ENCODE measurements at places on chromosomes 2 and 18.

- DNase-seq = peak; percentile 84
These were observed 1.4 kb upstream of the MALT1 start for GRCh38 chr18:58669731-58670378.

DNA sequence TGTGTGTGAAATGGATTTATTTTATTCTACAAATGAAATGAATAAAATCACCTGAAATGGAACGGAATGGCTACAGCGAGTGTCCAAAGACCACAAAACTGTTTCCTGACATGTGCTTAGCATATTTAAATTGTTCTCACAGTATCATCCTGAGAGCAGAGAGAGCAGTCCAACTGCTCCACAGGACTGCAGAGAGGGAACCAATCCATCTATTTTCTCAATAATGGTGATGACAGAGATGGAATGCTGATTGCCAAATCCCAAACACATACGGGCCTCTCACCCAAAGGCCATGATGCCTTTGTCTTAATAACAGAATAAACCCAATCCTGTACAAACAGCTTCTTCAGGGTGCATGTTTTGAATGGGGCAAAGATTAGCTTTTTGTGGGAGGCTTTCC, 41.1 kb downstream of the STAT1 start:
- DNase-seq = no peak

GRCh38 chr2:105794926-105795574, 50.3 kb downstream of the NCK2 start:
- DNase-seq = no peak

DNA sequence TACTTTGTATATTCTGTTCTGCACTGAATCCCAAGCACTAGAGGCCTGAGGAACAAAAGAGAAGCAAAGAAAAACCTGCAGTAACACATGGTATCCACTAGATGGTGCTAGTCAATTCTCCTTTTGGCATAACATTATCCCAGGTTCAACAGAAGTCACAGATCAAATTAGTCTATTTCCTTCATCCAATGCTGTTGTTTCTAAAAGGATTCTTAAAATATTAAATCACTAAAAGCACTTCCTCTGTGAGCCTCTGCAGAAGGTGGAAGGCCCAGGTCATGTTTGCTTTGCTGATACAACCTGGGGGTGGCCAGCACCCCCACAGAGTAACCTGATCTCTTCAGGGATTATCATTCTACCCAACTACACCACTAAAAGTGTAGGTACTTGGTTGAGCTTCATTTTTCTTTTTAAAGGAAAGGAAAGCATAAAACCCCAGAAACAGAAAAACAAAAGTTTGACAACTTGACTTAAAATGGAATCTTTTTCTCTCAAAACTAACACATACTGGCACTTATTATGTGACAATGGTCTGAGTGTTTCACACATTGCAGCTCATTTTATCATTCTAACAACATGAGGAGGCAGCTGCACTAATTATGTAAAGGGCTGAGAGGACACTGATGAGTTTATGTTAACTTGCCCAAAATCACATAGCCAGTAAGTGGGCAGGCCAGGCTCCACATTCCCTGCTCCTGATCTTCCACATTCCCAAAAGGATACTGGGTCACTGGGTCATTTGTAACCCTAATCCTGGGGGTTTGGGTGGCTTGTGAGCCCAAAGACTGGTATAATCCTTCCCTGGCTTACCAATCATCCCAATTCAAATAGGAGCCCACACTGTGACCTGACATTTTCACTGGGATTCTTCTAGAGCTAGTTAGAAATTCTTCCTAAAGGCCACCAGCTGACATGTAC, 66.8 kb upstream of the DNER start:
- peak; percentile 1 for DNase-seq

- no peak for DNase-seq
These were observed 1153.2 kb downstream of the SUCLG1 start for GRCh38 chr2:83305758-83306378.

DNA sequence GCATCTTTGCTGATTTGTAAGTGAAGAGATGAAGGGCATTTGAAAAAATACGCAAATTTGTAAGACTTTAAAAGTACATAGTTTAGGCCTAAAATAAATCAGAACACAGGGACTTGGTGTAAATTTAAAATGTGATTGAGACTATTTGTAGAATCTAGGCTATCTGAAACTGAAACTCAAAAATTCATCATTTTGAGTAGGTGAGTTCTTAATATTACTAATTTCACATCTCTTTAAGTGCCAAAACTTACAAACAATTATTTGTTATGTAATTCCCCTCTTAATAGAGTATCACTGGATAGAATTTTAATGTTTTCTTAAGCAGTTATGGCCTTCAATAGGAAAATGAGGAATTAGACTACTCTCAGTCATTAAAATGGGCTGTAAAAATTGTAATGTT, 14.0 kb upstream of the HRH4 start:
- no peak for DNase-seq

DNA sequence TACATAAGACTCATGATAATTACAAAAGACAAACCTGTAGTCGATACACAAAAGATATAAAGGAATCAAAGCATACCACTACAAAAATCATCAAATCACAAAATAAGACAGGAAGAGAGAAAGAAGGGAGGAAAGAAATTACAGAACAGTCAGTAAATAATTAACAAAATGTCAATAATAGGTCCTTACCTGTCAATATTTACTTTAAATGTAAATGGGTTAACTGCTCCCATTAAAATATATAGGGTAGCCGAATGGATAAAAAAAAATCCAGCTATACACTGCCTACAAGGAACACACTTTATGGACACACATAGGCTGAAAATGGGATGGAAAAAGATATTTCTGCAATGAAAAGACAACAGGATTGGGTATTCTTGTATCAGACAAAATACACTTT, 163.7 kb downstream of the PIEZO2 start:
- DNase-seq = no peak

DNA sequence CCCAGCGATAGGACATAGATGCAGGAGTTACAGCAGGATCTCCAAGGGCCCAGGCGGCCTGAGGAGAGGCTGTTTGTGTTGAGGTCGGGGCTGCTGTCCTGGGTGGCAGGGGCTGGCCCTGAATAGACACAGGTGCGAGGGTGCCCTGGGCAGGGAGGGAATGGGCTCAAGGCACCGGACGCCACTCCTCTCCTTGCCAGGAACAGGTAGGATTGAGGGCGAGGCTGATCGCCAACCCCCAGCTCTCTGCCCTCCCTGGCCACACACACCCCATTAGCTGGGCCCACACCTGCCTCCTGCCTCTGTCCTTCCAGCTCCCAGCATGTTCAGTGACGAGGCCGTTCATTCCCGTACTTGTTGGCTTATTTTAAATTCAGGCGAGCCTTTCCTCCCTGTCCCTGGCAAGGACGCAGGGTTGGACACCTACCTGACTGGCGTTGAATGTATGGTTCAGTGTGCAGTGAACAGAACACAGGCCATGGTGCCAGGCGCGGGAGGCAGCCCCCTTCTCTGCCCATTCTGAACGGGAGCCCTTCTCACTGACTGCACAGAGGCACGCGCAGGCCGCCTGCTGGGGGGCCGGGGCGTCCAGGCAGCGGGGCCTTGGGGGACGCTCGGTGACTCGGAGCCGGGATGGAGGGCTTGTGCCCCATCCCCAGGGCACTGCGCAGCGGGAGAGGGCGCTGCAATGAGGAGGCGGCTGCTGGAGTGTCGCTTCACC, 41.3 kb upstream of the SNED1 start:
- DNase-seq = no peak

GRCh38 chr18:77262643-77263465, 13.2 kb downstream of the GALR1 start:
- DNase-seq = no peak

DNA sequence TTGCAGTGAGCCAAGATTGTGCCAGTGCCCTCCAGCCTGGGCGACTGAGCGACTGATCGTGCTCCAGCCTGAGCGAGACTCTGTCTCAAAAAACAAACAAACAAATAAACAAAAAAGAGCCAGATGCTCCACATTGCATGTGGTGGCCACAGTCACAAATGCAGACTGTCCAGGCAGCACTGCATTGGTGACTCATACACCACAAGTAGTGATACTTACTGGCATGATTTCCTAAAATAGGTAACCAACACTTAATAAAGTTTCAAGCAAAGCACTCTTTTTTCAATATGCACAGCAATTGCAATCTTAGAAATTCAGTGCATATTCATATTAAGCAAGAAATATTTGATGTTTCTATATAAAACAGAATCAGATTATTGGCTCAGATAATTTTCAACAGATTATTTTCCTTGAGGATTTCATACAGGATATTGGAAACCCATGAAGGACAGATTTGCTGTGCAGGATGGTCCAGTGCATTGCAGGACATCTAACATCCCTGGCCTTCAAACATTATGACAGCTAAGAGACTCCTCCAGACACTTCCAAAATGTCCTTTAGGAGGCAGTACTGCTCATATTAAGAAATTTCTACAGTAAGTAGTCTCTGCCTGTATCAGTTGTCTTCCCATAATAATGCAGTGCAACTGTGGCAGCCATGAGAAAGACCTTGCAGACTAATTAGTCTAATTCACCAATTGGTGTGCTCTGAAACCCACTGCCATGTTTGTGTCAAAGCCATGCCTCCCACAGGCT, 10.5 kb upstream of the SLC1A4 start:
- no peak for DNase-seq

GRCh38 chr2:206324869-206325268, 50.4 kb downstream of the ZDBF2 start:
- DNase-seq = no peak

GRCh38 chr2:111123751-111124150, 3.0 kb downstream of the BCL2L11 start:
- no peak for DNase-seq

DNA sequence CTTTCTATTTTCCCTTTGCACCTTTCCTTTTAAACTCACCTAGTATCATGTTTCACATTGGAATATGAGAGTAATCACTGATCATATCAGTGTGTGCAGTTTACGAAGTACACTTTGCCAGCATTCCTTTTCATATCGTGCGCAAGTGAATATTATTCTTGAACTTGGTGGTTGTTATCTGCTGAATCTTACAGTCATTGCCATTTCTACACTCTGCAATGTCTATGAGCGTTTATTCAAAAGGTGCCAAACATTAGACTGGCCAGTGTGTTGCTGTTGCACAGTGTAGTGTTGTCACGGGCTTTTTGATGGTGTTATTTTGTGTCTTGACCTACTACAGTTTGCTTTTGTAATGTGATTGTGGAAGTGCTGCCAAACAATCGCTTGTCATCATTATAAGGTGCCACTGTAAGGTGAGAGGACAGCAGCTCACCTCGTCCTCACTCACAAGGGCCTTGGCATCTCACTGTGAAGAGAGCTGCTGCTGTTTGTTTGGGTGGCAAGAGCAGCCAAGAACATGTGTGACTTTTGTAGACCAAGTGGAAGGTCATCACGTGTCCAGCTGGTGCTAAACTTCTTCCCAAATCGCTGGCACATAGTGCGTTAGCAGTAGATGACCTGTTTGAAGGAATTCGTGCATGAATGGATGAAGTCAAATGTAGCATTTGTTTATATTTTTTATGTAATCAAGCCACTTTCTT, 113.3 kb downstream of the MYO1B start:
- DNase-seq = no peak

- no peak for DNase-seq
These were observed 45.2 kb upstream of the B3GNT2 start for GRCh38 chr2:62150597-62151305.

- no peak for DNase-seq
These were observed 219.9 kb upstream of the RAB6C start for GRCh38 chr2:129759472-129760010.

GRCh38 chr18:48534364-48534763, 4.5 kb upstream of the CTIF start:
- no peak for DNase-seq

DNA sequence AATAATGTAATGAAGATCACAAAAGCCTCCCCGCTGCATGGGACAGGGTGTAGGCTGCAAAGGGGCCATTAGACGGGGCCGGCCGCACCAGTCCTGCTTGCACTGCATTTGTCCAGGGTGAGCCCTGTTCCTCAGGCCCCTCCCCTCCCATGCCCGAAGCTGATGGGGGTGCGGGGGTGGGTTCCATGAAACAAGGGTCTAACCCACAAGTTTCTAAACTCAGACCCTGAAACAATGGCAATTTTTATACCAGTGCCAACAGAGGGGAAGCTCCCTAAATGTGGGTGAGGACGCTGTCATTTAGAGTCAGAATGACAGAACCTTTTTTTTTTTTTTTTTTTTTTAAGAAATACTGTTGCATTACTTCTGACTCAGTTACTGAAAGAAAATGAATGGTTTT, 39.7 kb downstream of the HS6ST1 start:
- DNase-seq = no peak

DNA sequence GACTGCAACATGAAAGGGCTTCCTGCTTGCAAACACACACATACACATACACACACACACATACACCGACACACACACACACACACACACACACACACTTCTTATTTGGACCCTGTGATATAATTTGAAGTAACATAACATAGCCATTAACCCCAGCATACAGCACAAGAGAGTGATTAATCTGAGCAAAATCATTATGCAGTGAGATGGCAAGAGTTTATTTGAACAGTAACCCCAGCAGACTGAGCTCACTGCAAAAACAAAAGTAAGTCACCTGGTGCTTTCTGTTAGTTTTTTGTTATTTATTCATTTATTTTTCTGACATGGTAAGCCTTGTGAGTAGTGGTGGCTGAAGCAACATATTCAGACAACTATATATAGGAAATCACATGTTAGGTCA, 93.7 kb downstream of the NOL4 start:
- DNase-seq = no peak

GRCh38 chr2:188324067-188324466, 32.4 kb downstream of the GULP1 start:
- DNase-seq = no peak

DNA sequence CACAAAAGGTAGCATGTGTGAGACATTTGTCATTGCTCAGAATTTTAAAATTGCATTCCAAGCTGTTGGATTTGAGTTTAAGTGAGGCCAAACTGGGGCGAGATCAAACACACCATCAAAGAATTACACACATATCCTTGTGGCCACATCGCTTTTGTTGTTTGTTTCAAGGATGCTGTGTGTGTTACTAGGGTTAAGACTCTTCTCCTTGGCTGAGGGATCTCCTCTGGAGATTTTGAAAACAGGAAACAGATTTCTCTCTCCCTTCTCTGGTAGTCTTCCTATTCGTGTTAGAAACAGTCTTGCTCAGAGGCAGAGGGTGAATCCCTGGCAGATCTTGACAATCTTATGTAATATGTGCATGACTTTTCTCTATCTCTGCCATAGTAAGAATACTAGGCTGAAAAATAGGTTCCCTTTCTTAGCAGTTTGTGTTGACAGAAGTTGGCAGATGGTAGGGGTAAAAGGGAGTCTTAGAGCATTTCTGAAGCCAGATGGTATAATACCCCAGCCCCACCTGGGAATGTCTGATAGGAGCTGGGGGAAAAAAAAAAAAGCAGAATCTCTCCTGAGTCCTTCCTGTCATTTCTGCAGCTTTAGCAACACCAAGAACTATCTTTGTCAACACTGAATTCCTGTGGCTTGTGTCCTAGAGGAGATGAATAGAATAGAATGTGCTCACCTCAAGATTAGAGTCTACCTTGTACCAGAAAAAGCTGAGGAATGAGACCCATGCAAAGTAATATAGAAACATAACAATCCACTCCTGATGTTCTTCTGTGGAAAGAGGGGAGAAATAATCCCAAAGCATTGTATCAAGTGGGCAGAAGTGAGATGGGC, 101.8 kb downstream of the XRCC5 start:
- DNase-seq = no peak

All from NCI-H1092 (cell line).